Mucosa of gallbladder (tissue), 1 donor: ENCODE measurements at places on chromosomes 3 and 15.

DNA sequence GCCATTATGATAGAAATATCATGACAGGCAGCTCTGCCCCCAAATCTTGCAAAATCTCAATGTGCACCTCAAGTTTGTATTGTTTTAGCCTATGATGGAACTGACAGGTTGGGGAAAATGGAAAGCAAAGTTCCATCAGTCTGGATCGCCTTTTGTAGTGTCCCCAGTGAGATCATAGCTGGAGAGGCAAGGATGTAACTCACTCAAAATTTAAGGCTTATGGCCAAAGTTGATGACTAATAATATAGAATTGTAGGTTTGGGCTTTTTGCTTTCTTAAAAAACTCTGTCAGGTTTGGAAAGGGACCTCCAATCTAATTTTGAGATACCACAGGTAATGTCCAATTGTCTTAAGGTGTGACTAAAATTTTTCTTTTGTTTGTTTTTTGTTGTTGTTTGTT, 1.4 kb upstream of the ACP3 start:
- no peak for DNase-seq

DNA sequence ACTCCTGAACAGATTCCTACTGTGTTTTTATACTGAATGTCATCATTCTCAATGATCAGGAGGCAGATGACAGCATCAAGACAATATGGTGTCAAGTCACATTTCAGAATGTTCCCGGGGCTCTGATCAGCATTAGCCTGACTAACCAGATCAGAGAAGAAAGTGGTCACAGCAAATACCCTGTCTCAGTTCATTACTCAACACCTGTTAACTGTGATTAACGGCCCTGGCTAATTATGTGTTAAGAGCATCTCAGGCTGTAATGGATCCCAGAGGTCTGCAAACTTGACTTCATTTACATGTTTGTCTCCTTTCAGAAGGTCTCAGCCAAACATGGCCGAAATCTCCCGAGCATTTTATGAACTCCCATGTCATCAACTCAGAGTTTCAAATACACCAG, 833.7 kb downstream of the FHIT start:
- no peak for DNase-seq

GRCh38 chr3:32371461-32372212, 20.0 kb upstream of the CMTM7 start:
- DNase-seq = no peak

DNA sequence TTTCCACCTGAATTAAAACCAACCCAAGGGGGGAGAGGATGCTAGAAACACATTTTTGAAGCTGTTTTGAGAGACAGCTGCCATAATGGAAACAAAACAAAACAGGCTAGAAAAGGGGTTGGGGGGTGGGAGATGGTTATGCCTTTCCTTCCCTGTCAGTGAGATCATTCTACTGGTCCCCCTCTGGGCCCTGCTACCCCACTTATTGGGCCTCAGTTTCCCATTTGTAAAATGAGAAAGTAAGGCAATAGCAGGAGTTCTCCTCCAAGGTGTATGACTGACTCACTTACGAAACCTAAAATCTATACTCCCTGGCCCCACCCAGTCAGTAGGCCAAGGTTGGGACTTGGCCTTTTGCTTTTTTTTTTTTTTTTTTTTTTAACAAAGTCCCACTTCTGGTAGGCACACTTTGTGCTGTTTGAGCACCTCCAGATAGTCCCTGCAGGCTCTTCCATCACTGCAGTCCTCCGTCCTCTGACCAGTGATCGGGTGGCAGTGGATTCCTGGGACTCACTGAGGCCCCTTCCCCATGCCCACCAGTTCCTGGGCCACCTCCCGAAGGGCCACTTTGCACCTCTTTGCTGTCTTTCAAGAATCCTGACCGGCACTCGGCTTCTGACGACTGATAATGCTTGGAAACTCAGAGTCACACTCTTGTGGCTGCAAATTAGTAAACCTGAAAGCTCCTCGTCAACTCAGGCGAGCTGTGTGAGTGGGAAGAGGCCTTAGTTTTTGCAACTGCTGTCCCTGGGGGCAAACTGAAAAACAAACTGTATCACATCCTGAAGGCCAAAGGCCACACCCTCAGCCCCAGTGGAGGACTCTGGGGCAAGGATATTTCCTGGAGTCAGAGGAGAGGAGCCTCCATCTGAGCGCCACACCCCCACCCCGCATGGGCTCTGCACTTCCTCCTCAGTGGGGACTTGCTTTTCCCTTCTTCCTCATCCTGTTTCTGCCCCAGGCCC, 6.7 kb upstream of the PSTPIP1 start:
- DNase-seq = no peak
